ENCODE measurements at places on chromosomes 11 and 22. TPM values are rescaled to one million over a fixed set of nuclear protein-coding genes. Genes with fewer than 3 reads are reported as not detected.

GRCh38 chr22:39520226-39521105 lies at the start of gene ATF4:
ATF4 (plus strand) TSS chr22:39520562; CDS start chr22:39521446, 884 bp downstream.
- no peaks in the 10 kb centered on the region for H3K27me3 ChIP-seq
- peak within 1 kb of the TSS; percentile 99 for H3K27ac ChIP-seq

GRCh38 chr11:32420937-32421901 lies 14.1 kb downstream of the WT1 start:
- peaks cover 3% of the 10 kb centered on the region for H3K36me3 ChIP-seq
- peak overlapping the region; percentile 19 for H3K27ac ChIP-seq
- no peak for DNase-seq
- peaks cover 14% of the 10 kb centered on the region for H3K4me1 ChIP-seq
- H3K4me3 ChIP-seq = peak overlapping the region; percentile 71

- DNase-seq = no peak
- H3K27me3 ChIP-seq = peaks cover 9% of the 10 kb centered on the region
- no peak overlapping the region for H3K4me3 ChIP-seq
These were observed 21.1 kb downstream of the OR5P2 start for GRCh38 chr11:7775689-7776088.

KCNE3 gene
- total RNA-seq = 0.40 TPM

PGA4 gene
- not detected for total RNA-seq

GRCh38 chr11:114149689-114150407 lies 90.3 kb downstream of the ZBTB16 start:
- DNase-seq = no peak
- no peaks in the 10 kb centered on the region for H3K27me3 ChIP-seq
- no peak overlapping the region for H3K4me3 ChIP-seq
- H3K4me1 ChIP-seq = peaks cover 35% of the 10 kb centered on the region

DNA sequence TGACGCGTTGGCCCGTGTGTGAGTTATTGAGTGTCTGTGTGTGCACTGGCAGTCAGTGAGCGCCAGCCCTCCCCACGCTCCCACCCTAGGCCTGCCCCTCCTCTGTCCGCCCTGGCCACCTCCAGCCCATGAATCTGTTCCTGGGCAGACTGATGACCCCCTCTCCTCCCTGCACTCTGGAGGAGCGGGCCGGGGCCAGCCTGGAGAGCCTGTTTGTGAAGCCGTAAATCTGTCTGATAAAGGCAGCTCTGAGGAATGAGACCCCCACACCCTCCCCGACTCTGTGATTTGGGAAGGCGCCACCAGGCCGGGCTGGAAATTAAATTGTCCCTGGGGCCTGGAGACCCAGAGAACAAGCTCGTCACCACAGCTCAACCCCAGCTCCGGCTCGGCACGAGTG lies 8.6 kb downstream of the TSSC4 start:
- DNase-seq = no peak
- H3K4me1 ChIP-seq = no peaks in the 10 kb centered on the region
- no peaks in the 10 kb centered on the region for H3K27me3 ChIP-seq
- no peak overlapping the region for H3K27ac ChIP-seq
- no peaks in the 10 kb centered on the region for H3K36me3 ChIP-seq

ANO1 gene
- total RNA-seq = 0.34 TPM

DNA sequence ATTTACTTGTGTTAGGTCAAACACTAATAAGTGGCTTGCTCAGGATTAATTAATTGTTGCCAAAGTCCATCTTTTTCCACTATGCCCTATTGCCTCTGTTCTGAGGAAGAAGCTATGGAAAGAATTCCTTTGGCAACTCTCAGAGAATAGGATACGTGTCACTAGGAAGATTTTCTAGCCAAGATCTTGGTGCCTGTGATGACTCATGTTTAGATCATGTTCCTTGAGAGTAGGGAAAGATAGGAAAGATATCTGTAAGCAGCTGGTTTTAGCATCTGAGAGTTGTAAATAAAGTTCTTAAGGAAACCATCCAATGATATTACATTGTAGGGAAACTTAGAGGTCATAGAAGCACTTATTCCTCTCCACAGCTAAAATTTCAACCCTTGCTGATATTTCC lies 15.7 kb downstream of the SLN start:
- DNase-seq = no peak
- peaks cover 54% of the 10 kb centered on the region for H3K27me3 ChIP-seq

SLC22A25 gene
- not detected for total RNA-seq

DNA sequence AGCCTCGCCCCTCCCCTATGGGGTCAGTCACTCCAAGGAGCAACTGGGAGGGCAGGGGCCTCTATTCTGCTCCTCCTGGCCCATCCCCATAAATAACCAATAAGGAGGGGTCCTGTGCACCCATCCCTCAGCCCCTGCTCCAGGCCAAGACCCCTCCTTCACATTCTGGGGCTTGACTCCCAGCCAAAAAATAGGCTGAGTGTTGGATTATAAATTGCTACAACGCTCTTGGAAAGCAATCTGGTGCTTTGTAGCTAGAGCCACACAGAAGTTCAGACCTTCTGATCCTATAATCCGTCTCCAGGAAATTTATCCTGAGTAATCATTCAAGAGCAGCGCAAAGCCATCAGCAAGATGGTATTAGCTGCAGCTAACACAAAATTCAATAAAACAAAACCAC lies 42.5 kb downstream of the ABCC8 start:
- H3K27ac ChIP-seq = no peak overlapping the region
- no peaks in the 10 kb centered on the region for H3K36me3 ChIP-seq
- no peaks in the 10 kb centered on the region for H3K4me1 ChIP-seq
- H3K4me3 ChIP-seq = no peak overlapping the region

GRCh38 chr11:15720460-15720859 lies 605.7 kb downstream of the INSC start:
- H3K27ac ChIP-seq = no peak overlapping the region
- no peak overlapping the region for H3K4me3 ChIP-seq
- no peaks in the 10 kb centered on the region for H3K4me1 ChIP-seq
- DNase-seq = no peak
- no peaks in the 10 kb centered on the region for H3K36me3 ChIP-seq

POLR2L gene
- 40.5 TPM for total RNA-seq

DNA sequence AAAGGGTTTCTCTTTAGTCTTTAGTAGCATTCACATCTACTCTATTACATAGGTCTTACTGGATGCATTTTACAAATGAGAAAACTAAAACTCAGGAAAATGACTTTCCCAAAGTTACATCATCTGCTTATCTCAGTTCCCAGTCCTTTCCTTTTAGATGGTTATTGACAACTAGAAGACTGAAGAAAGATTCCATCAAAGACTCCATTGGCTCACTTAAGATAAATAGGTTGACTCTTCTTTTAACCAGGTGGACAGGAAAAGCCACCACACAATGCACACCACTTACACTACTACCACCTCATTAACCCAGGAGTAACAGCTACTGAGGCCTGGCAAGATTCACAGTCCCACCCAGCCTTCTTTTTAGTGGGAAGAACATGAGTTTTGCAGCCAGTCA lies 123.6 kb downstream of the TRIM44 start:
- no peak overlapping the region for H3K27ac ChIP-seq
- no peaks in the 10 kb centered on the region for H3K27me3 ChIP-seq
- no peak overlapping the region for H3K4me3 ChIP-seq
- peaks cover 43% of the 10 kb centered on the region for H3K4me1 ChIP-seq
- DNase-seq = no peak

DNA sequence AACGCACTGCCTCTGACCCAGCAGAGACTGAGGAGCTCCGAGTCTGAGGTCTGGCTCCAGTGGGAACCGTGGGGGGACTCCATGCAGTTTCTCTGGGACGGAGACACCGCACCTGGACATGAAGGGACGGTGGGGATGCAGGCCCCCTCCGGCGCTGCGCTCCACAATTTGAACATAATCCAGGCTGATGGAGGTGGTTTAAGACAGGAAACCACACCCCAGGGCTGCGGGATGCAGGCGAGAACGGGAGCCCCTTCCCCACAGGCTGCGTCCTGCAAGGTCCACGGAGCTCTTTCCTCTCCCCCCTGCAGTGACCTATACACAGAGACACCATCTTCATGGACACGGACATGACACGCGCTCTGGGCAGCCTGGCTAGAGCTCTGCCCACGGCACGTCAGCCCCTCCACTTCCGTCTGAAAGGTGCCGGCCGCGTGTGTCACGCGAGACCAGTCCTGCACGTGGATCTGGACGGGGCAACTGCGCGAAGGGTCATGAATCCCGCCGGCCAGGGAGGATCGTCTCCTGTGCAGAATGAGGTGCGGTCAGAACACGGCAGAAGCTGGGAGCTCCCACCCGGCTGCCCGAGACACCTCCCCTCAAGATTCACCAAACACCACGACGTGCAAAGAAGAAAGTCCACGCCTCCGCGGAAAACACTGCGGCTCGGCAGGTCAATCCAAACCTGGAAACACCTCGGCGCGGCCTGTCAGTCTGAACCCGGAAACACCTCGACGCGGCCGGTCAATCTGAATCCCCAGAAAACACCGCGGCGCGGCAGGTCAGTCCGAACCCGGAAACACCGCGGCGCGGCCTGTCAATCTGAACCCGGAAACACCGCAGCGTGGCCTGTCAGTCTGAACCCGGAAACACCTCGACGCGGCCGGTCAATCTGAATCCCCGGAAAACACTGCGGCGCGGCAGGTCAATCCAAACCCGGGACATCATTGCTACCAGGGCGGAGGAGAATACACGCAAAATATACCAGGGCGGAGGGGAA lies 212.4 kb downstream of the BRD1 start:
- peaks cover 9% of the 10 kb centered on the region for H3K4me1 ChIP-seq
- H3K27me3 ChIP-seq = no peaks in the 10 kb centered on the region
- no peaks in the 10 kb centered on the region for H3K36me3 ChIP-seq
- no peak overlapping the region for H3K4me3 ChIP-seq
- no peak for DNase-seq

NUDT22 gene
- total RNA-seq = 30.8 TPM

DNA sequence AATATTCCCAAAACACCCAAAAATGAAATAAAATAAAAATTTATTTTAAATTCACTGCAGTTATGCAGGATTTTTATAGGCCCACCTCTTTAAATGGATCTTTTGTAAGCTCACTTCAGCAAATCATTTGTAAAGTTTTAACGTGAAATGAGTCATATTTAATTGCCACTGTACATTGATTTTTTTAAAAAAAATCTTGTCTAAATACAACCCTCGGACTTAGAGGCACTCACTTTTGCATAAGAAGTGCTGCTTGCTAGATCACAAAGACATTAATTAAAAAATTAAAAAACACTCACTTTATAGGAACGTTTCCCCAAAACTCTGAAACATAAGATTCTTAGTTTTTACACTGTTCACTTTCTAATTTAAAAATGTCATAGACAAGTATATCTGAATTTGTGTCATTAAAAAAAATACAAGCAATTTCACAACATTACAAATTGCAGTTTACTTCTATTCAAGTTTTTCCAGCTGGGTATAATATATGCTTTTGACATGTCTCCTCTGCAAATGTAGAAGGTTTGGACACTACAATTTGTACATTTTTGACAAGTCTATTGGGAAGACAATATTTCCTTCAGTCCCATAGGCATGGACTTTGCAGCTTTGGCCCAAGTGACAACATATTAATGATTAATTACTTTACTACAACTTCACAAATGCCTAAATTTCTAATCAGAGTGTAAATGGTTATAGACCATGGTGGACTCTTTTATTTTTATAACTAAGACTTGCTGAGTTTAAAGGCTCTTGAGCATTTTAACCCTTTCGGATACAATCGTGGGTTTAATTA lies 1088.4 kb downstream of the LRRC4C start:
- no peak overlapping the region for H3K4me3 ChIP-seq
- no peak for DNase-seq
- H3K36me3 ChIP-seq = no peaks in the 10 kb centered on the region
- no peak overlapping the region for H3K27ac ChIP-seq

GRCh38 chr22:44723801-44724200 lies 21.8 kb downstream of the PRR5 start:
- H3K27ac ChIP-seq = peak overlapping the region; percentile 75
- no peak for DNase-seq
- H3K4me1 ChIP-seq = peaks cover 5% of the 10 kb centered on the region
- no peaks in the 10 kb centered on the region for H3K36me3 ChIP-seq
- H3K27me3 ChIP-seq = no peaks in the 10 kb centered on the region
